ENCODE measurements at places on chromosomes 16 and 17.

DNA sequence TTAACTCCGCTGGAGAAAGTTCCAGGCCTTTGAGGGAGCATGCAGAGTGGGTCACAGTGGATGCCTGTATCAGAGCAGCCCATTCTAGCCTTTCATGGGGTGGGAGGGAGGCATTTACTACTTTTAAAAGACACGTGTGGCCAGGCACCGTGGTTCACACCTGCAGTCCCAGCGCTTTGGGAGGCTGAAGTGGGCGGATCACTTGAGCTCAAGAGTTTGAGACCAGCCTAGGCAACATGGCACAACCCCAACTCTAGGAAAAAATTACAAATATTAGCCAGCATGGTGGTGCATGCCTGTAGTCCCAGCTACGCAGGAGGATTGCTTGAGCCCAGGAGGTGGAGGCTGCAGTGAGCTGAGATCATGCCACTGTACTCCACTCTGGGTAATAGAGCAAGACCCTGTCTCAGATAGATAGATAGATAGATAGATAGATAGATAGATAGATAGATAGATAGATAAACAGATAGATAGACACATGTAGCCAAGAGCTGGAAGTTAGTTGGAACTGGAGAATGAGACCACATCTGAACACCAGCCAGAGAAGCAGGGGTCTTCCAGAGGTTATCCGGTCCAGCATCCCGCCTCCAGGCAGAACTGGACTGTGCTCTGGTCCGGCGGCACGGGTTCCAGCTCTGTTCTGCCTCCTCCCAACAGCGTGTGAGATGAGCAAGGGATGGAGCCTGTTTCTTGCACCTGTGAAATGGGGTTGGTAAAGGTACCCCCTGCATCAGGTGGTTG, 3.6 kb downstream of the ADCY7 start:
- DNase-seq, result no peak

DNA sequence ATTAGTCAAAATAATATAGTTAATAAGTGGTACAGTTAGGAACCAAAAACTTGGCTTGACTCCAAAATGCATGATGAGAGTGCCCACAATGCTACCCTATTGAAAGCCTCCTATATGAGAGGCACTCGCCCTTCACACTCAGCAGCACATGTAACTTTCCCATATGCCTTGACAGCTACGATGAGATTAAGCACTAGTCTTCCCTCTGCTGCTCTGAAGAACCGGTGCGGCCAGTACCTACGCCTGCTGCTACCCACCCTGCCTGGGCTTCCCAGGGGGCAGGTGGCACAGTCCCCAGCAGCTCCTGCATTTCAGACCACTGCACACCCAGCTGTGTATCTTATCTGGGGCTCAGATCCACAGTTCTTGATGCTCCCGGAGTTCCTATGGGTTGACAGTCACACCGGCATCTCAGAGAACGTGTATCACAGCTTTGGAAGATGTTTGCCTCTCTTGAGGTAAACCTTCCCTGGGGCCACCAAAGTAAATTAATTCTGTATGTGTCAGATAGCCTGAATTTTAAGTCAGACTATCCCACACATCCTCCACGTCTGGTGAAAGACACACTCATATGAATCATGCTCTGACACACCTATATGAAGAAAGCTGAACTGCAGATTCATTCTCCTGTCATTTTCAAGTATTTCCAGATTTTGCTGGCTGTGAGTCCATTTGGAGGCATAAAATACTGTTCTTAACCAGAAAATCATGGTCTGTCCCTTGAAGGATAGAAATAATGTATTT, 77.8 kb downstream of the MYH10 start:
- DNase-seq, result no peak

DNA sequence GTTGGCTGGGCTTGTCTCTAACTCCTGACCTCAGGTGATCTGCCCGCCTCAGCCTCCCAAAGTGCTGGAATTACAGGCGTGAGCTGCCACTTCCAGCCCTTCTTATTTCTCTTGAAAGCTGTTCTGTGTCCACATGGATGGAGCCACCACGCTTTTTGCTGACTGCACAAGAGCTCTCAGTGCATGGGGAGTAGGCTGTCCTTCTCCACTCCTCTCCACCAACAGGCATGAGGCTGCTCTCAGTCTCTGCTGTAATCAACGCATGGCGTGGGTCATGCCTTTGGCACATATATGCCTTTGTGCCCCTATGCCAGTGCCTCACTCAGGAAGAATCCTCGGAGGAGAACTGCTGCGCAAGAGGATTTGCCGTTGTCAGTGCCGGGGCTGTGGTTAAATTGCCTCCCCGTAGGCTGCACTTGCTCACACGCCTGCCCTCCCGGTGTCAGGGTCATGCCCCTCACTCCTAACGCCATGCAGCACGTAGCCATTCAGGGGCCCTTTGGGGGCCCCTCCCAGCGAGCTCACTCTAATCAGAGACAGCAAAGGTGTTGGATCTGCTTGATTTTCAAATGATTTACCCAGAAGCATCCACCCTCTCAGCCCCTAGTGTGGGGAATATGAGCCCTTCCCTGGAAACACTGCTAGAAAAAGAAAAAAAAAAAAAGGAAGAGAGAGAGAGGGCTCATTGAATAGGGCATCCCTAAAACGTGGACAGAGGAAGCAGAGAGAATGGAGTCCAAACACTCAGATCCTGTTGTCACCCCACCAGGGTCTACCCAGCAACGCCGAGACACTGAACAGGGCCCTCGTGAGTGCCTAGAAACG, 47.5 kb upstream of the ZCCHC14 start:
- no peak for DNase-seq

GRCh38 chr16:70649300-70649699, 2.9 kb downstream of the IL34 start:
- DNase-seq, result no peak

DNA sequence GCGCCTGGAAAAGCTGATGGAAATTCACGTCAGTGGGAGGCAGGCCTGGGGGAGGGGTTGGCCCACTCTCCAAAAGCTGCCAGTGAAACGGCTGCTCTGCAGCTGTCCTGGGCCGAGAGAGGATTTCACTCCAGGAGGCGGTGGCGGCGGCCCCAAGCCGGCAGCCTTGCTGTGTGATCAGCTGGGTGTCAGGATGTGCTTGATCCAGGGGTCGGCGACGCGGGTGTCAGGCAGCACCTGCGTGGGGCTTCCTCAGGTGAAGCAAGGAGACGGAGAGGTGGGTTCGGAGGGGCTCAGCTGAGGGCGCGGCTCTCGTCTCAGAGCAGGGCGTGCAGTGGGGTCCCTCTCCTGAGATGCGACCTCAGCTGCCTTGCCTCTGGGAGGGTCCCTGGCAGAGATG, 7.0 kb downstream of the CBFA2T3 start:
- no peak for DNase-seq

DNA sequence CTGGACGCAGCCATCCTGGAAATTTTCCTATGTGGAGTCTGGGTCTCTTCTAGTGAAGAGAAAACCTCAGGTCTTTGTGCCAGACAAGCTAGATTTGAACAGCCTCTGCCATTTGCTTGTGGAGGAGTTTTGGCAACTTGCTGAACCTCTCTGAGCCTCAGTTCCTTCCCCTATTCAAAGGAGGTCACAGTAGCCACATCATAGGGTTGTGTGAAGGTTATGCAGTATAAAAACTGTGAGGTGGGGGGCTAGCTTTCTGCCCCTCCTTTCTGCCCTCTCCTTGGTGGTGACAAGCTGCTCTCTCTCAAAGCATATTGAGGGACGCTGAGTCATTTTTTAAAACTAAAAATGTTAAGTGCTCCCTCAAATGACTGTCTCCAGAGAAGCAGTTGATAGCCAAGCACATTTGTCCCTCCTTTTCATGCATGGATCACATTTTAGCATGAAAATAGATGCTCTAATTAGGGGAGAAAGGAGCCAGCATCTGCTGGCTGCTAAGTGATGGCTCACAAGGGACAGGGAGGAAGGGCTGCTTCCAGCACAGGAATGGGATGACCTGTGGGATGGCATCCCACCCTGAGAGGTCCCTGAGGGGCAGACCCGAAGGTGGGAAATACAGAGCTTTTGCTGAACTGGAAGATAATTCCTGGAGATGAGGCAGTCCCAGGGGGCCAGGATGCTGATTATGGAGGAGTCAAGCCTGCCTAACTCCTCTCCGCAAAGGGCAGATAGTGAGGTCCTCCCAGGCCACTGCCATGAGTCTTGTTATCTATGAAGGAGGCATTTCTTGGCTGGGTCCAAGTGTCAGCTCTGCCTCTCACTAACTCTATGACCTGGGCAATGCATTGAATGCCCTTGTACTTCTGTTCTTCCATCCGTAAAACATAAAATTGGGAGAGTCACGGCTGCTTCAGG, 218.8 kb downstream of the RAB11FIP4 start:
- no peak for DNase-seq

DNA sequence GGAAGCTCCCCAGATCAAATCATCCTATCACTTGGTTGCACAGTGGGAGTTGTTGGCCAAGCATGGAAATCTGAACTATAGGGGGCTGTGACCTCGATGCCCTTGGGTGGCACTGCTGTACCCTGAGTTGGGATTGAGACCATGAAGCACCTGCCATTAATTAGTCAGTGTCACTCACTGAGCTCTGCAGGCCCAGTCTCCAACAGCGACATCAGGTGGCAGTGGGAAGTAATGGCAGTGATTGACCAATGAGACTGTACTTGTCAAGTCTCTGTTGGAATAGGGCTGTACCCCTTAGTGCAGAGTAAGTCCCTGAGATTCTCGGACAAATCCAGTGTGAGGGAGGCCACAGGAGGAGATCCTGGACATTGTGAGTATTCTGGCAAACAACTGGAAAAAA, 118.0 kb upstream of the RPL38 start:
- DNase-seq, result no peak

DNA sequence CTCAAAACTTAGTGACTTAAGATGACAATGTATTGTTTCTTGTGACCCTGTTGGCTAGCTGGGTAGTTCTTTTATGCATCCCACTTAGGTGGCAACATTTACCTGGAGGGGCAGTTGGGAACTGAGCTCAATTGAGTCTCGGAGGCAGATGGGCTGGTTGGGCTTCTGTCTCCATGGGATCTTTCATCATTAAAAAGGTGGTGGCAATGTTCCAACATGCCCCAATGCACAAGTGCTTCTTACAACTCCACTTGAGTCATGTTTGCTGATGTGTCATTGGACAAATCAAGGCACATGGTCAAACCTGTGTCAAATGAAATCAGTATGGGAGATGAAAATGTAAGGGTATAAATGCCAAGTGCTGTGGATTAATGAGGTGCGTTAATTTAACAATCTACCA, 11.7 kb upstream of the HS3ST3B1 start:
- DNase-seq, result no peak

GRCh38 chr17:12567077-12568053, 98.3 kb upstream of the MYOCD start:
- DNase-seq, result no peak

DNA sequence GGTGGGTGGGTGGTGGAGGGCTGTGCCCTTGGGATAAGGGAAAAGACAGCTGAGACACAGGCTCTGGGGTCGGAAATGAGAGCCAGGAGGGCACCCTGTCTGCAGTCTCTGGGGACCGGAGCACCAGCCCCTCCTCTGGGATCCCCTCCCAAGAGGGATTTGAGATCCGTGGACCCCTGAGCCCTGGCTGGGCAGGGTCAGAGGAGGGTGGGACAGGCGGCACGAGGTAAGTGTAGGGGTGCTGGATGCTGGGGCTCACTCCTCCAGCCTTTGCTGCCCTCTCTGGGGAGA, 425 bp downstream of the SGSH start:
- DNase-seq, result no peak
